ENCODE measurements at places on chromosomes 6 and 20. TPM values are rescaled to one million over a fixed set of nuclear protein-coding genes. Genes with fewer than 3 reads are reported as not detected.
A peak's percentile ranks its signal among the peaks of the same experiment; 100 is the strongest.

DNA sequence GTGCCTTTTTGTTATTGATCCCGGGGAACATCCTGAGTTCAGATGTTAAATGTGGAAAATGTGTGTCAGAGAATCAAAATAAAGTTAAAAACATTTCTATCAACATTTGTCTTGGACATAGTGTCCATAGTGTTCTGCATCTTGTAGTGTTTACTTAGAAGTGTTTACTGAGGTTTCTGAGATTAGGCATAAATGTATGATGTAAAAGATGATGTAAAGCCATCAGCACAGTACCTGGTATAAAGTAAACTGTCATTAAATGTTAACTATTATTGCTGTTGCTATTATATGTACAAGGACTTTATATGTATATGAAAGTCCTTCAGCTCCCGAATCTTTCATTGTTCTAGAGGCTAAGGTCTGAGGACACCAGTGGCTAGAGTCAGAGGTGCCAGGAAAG lies 28.2 kb upstream of the VEGFA start:
- H3K4me1 ChIP-seq, result no peaks in the 10 kb centered on the region
- no peaks in the 10 kb centered on the region for H3K36me3 ChIP-seq
- no peak overlapping the region for H3K27ac ChIP-seq
- no peak overlapping the region for H3K4me3 ChIP-seq

Gene OR12D3
- total RNA-seq, result not detected

DNA sequence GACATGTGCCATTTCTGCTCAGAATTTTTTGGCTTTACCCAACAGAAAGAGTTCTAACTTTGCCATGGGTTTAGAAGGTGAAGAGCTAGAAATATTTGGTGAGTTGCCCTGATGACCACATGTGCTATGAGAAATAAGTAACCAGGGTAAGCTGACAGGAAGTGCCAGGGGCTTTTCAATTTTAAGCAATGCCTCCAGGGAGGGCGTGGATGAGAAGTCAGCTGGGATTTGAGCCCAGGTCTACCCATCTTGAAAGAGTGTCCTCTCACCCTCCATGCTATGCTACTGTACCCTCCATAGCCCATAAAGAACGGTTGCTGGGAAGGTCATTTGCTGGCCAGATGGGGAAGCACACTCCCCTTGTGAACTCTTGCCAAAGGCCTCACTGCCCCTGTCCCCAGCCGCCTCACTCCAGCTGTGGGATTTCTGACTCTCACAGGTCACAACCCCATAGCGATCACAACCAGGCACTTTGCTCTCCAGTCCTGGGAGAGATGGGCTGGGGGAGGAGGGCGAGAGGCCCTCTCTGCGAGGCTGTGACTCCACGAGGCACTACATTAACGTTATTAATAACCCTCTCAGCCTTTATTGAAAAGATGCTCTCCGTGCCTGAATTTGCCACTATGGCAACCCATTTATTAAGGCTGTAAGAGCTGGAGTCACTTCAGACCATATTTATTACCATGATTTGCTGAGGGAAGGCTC lies 291.1 kb downstream of the DHX35 start:
- H3K27ac ChIP-seq, result no peak overlapping the region
- DNase-seq, result no peak
- H3K4me3 ChIP-seq, result no peak overlapping the region
- no peaks in the 10 kb centered on the region for H3K27me3 ChIP-seq

- no peak overlapping the region for H3K4me3 ChIP-seq
- DNase-seq, result no peak
- peaks cover 4% of the 10 kb centered on the region for H3K27me3 ChIP-seq
- no peaks in the 10 kb centered on the region for H3K36me3 ChIP-seq
- H3K27ac ChIP-seq, result no peak overlapping the region
Measured at GRCh38 chr6:13194852-13195251, 133.5 kb downstream of the TBC1D7 start.

Gene TMEM217
- total RNA-seq, result 1.4 TPM

Gene ABCF1
- 113 TPM for total RNA-seq

Gene PSORS1C1
- total RNA-seq, result not detected

DNA sequence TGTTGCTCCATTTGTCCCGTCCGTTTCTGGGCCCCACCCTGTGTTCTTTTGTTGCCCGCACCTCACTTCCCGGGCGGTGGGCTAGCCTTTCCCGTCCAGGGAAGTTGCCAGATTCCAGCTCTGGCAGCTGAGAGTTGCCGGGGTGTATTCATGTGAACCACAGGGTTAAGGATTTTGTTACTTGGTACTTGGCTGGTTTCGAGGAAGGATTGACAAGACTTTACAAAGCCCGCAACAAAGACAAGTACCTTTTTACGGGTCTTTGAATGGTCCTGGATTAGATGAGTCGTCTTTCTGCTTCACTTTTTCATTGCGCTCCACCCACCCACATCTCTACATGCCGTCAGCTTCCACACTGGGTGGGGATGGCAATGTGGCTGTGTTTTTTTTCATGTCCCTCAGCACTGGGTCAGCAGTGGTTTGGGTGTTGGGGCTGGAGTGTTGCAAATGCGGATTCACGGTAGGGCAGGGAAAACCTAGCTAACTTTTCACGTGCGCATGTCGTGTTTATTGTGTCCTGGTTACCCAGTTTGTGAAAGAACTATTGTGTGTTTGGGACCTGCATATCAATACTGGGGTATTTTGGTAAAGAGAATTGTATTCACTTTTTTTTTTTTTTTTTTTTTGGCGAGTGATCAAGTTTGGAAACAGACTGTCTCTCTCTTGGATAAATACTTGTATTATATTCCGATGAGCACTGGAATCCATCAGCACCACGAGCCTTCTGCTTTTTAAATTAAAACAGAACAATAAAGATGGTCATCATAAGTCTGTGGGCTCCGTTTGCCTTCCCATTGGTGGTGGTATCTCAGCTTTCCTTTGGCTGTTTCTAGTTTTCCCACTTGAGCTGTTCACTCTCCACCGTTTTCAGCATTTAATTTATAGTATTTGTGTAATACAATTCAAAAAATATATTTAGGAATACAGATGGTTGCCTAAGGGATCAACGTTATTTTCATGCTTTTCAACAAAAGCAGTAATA lies 1.2 kb downstream of the DUSP22 start:
- no peaks in the 10 kb centered on the region for H3K36me3 ChIP-seq
- H3K4me3 ChIP-seq, result peak overlapping the region; percentile 91
- peaks cover 42% of the 10 kb centered on the region for H3K4me1 ChIP-seq
- H3K27me3 ChIP-seq, result no peaks in the 10 kb centered on the region
- DNase-seq, result no peak

Gene EYS
- not detected for total RNA-seq

Gene HRH3
- not detected for total RNA-seq

Gene EEF1E1
- total RNA-seq, result 13.1 TPM

Gene ADNP
- total RNA-seq, result 61.5 TPM

GRCh38 chr6:43807228-43808061 lies 37.4 kb downstream of the VEGFA start:
- H3K36me3 ChIP-seq, result no peaks in the 10 kb centered on the region
- H3K27me3 ChIP-seq, result no peaks in the 10 kb centered on the region
- H3K4me1 ChIP-seq, result no peaks in the 10 kb centered on the region
- H3K4me3 ChIP-seq, result no peak overlapping the region
- no peak overlapping the region for H3K27ac ChIP-seq

Gene ZBTB46
- total RNA-seq, result 0.49 TPM

- H3K4me3 ChIP-seq, result no peak overlapping the region
- no peak overlapping the region for H3K27ac ChIP-seq
- no peaks in the 10 kb centered on the region for H3K4me1 ChIP-seq
Measured at GRCh38 chr6:157203312-157203744, 120.0 kb downstream of the TMEM242 start.

Gene MDN1
- total RNA-seq, result 49.2 TPM

Gene OOEP
- 0.69 TPM for total RNA-seq

- H3K27ac ChIP-seq, result no peak overlapping the region
- no peaks in the 10 kb centered on the region for H3K36me3 ChIP-seq
- peaks cover 30% of the 10 kb centered on the region for H3K4me1 ChIP-seq
- DNase-seq, result no peak
- H3K27me3 ChIP-seq, result peaks cover 4% of the 10 kb centered on the region
Measured at GRCh38 chr6:167702241-167702827, 124.4 kb upstream of the AFDN start.

GRCh38 chr20:20413810-20414281 lies 45.9 kb downstream of the INSM1 start:
- DNase-seq, result no peak
- H3K27me3 ChIP-seq, result no peaks in the 10 kb centered on the region
- H3K36me3 ChIP-seq, result peaks cover 2% of the 10 kb centered on the region
- no peak overlapping the region for H3K27ac ChIP-seq
- H3K4me3 ChIP-seq, result no peak overlapping the region

DNA sequence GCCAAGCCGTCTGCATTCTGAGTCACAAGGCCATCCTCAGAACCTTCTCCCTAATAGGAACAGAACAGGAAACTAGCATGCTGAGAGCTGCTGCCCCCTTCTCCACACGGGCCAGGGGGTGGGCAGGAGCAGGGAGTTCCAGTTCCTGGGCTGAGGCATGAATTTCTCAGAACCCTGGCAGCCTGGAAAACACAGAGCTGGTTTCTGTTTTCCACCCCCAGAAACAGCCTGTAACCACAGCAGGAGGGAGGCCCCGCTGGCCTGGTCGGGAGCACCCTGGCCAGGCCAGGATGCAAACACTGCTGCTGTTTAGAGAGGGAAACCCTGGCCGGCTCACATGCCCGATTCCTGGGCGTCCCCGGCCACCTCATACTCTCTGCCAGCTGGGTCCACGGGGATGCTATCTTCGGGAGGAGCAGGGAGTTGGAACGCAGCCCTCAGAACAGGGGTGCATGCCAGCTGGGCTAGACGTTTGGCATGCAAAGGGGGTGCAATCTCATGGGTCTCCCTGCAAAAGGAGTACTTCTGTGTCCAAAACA lies 130.1 kb downstream of the NFATC2 start:
- no peaks in the 10 kb centered on the region for H3K27me3 ChIP-seq
- H3K4me1 ChIP-seq, result peaks cover 45% of the 10 kb centered on the region
- no peak for DNase-seq
- no peak overlapping the region for H3K27ac ChIP-seq
- no peak overlapping the region for H3K4me3 ChIP-seq
- H3K36me3 ChIP-seq, result peaks cover 24% of the 10 kb centered on the region

Gene XKR7
- 0.07 TPM for total RNA-seq

- H3K27me3 ChIP-seq, result peaks cover 16% of the 10 kb centered on the region
- no peak for DNase-seq
- H3K27ac ChIP-seq, result no peak overlapping the region
- H3K36me3 ChIP-seq, result no peaks in the 10 kb centered on the region
Measured at GRCh38 chr6:116369964-116370759, 585 bp upstream of the DSE start.

DNA sequence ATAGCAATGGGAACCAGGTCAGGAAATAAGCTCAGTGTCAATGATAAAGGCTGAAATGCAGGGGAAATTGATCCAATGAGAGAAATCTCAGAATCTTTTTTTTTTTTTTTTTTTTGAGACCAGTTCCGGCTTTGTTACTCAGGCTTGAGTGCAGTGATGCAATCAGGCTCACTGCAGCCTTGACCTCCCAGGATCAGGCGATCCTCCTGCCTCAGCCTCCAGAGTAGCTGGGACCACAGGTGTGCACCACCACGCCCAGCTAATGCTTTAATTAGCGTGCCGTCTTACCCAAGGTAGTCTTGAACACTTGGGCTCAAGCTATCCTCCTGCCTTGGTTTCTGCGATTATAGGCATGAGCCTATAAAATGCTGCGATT lies 296.5 kb downstream of the ZNF217 start:
- H3K27ac ChIP-seq, result no peak overlapping the region
- no peaks in the 10 kb centered on the region for H3K36me3 ChIP-seq
- no peak overlapping the region for H3K4me3 ChIP-seq
- H3K27me3 ChIP-seq, result no peaks in the 10 kb centered on the region
- no peaks in the 10 kb centered on the region for H3K4me1 ChIP-seq

DNA sequence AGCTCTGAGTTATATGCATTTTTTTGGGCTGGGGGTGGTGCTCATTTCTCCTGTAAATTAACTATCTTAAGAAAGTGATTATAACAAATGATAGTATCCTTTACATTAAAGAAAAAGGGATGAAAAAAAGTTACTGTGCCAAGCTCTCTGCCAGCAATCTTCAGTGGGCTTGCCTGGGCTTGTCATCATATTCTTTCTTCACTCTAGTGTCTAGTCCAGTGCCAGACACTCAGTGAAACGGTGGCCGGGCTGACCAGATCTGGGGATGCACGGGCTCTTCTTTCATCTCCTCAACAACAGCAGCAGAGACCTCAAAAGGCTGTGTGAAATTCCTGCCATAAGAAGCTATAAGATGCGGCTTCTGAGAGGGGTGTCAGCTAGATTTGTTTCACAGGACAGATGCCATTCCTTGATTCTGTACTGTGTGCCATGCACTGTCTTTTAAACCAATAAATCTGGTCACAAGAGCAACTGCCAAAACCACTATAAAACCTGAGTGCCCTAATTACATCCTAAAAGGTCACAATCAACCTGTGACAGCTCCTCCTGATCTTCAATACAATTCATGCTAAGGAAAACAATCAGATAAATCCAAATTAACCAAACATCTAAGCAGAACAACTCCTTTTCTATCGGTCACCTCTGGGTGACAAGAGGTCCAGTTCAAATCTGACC lies 12.1 kb downstream of the EXOC2 start:
- H3K27ac ChIP-seq, result no peak overlapping the region
- H3K27me3 ChIP-seq, result no peaks in the 10 kb centered on the region
- DNase-seq, result no peak
- no peak overlapping the region for H3K4me3 ChIP-seq
- H3K36me3 ChIP-seq, result peaks cover 3% of the 10 kb centered on the region
- H3K4me1 ChIP-seq, result peaks cover 29% of the 10 kb centered on the region

DNA sequence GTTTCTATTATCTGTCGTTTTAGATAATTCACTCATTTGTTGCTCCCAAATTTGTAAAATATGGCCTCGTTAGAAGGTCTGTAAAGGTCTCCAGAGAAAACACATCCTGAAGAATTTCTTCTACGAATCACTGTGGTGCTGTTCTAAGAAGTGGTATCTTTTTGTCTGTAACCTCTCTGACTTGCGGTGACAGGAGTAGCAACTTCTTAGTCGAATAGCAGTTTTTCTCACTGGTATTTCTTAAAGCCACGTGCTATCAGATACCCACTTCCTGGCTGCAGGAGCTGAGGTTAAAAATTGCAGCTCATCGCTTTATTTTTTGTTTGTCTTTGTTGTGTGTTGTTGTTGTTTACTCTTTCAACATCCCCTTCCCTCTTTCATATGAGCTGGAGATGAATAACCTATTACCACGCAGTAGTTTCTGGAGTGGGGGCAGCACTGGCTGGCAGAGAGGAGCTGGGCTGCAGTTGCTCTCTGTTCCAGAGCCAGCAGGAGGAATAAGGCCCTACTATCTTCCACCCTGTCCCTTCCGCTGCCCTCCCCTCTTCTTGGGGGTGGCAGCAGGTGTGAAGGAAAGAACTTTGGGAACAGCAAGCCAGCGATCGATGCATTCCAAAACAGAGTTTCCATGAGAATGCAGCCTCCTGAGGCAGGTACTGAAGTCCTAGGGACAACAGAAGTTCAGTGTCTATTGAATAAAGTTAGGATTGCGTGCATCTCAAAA lies 64.7 kb downstream of the C6orf118 start:
- no peaks in the 10 kb centered on the region for H3K27me3 ChIP-seq
- no peak overlapping the region for H3K4me3 ChIP-seq
- H3K27ac ChIP-seq, result no peak overlapping the region
- H3K36me3 ChIP-seq, result no peaks in the 10 kb centered on the region
- no peak for DNase-seq

DNA sequence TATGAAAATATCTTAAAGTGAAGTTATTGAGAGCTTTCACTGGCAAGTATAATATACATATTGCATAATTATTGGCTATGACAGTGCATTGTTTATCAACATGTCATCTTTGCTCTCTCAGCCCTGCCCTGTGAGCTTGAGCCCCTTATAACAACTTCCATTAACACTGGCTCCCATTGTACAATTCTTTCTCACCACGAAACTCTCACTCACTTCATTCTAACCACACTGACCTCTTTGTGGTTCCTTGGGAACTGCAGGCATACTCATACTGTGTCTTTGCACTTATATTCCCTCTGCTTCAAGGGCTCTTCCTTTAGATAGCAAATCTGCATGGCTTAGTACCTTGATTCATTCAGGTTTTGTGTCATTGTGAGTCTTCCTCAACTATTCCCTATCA lies 411.8 kb downstream of the CDKAL1 start:
- no peaks in the 10 kb centered on the region for H3K27me3 ChIP-seq
- no peak overlapping the region for H3K27ac ChIP-seq
- no peaks in the 10 kb centered on the region for H3K36me3 ChIP-seq

Gene SYNDIG1
- total RNA-seq, result not detected
